HT-29 (cell line): ENCODE measurements at places on chromosomes 3 and 15. TPM values are rescaled to one million over a fixed set of nuclear protein-coding genes. Genes with fewer than 3 reads are reported as not detected.

ARL8B gene
- 17.5 and 18.3 TPM in 2 replicates for total RNA-seq

ZNF774 gene
- total RNA-seq, result 1.2 and 2.5 TPM in 2 replicates

SRP14 gene
- 245 and 295 TPM in 2 replicates for total RNA-seq

GATM gene
- 0.53 and 0.76 TPM in 2 replicates for total RNA-seq

ZDHHC19 gene
- total RNA-seq, result not detected in 2 replicates

SLC6A20 gene
- total RNA-seq, result 8.0 and 8.3 TPM in 2 replicates

ZNF502 gene
- total RNA-seq, result 0.23 and 0.79 TPM in 2 replicates

SMCO1 gene
- total RNA-seq, result not detected in 2 replicates

PLOD2 gene
- 9.9 and 10.1 TPM in 2 replicates for total RNA-seq
